ENCODE measurements at places on chromosomes 5 and 9.
A peak's percentile ranks its signal among the peaks of the same experiment; 100 is the strongest.

DNA sequence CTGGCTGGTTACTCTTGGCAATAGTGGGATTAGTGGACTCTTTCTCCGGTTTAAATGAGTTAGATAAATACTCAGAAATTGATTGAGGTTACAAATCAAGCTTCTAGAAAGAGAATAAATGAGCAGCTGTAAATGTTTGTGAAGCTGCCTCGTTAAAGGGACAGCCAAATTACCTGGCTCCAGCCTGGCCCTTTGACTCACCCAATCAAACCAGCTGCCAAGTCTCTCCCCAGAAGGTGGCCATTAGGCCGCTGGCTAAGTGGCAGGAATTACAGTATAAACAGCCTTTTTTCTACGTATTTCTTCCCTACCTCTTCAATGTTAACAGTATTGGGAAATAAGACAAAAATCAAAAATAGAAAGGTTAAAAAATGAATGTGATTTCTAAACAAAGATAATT, 46.0 kb upstream of the SRFBP1 start:
- peak; percentile 29 for DNase-seq

DNA sequence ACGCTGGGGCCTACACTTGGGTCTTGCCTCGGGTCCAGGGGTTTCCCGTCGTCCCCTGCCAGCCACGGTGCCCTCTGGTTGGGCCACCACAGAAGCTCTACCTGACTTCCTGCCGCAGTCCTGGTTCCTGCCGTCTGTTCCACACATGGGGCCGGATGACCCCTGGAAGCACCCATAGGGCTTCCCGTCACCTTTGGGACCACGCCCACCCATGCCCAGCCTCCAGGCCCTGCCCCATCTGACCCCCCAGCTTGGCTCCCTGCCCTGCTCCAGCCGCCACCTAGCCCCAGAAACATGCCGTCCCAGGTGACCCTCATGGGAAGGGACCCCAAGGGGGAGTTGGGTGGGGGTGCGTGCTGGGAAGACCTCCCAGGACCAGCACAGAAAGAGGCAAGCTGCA, 13.7 kb downstream of the MRPL36 start:
- no peak for DNase-seq

DNA sequence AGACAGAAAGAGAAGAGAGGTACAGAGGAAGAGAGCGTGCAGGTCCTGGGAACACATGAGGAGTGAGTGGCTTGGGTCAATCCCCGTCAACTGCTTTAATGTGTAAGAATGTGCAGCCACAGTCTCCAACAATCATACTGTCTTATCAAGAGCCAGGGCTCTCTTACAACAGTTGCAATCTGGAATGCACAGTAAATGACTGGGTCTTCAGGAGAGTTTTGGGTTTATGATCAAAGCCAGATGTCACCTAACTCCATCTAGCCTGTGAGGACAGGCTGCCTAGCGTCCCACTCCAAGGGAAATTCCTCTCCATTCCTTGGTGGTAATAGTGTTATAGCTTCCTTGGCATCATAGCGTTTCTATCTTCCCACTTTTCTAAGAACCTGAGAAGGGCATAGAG, 75.0 kb upstream of the TRIO start:
- no peak for DNase-seq

- no peak for DNase-seq
These were observed 253.4 kb upstream of the DMAC1 start for GRCh38 chr9:8052991-8053390.

GRCh38 chr5:102611312-102611711, 112.5 kb upstream of the SLCO6A1 start:
- no peak for DNase-seq

DNA sequence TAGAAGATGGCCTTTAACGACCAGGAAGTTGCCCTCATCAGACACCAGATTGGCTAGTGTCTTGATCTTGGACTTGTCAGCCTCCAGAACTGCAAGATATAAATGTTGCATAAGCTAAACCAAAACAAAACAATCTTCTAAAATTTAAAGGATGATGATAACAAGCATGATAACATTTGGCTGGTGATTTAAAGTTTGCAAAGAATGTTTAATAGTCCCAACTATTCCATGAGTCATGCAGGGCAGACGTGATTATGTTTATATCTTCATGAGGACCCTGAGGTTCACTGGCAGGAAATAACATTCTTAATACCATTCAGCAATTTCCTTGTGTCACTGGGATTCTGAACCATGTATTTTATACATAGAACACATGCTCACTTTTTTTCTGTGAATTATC, 319.8 kb downstream of the HCN1 start:
- no peak for DNase-seq

DNA sequence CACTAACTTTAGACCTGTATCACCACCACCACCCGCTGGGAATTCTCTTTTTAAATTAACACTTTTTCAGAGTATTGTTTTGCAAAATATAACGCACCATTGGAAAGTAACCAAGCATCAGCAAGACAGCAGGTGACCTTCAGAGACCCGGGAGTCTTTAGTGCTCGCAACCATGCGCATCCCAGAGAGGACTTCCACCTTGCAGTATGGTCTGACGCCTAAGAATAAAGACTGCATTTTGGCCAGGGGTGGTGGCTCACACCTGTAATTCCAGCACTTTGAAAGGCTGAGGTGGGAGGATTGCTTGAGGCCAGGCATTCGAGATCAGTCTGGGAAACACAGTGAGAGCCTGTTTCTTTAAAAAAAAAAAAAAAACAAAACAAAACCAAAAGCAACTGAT, 113.8 kb downstream of the MED27 start:
- DNase-seq: no peak

DNA sequence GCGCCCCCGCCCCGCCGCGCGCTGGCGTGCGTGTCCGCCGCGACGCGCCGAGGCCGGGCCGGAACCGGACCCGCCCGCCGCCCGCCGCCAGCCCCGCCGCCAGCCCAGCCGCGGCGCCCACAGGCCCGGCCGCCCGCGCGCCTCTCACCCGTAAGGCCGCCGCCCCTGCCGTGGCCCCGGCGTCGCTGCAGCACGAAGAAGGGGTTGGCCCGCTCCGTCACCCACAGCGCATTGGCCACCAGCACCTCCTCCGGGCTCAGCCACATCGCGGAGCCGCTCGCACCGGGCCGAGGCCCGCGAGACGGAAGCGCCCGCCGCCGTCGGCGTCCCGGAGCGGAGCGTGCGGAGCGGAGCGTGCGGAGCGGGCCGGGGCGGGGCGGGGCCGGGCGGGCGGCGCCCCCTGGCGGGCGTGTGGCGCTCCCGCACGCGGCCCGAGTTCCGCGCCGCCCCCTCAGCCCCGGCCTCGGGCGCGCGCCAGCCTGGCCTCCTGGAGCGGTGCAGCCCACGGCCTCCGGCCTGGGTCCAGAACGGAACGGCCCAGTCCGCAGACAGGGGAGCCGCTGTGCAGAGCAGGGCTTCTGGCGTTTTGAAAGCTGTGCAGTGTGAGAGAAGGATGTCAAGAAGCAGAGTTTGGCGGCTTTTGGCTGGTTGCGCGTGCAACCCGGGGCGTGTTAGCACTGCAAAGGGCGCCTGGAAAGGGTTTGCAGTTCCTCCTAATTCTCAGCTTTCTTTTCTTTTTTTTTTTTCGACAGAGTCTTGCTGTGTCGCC, at the start of gene TBC1D9B:
TBC1D9B (minus strand) TSS at position 342 of the 769 bp plus-strand sequence; CDS start at position 266, 76 bp downstream.
- DNase-seq: peak; percentile 59

GRCh38 chr5:139695178-139695573, 47.0 kb downstream of the CXXC5 start:
- no peak for DNase-seq

- DNase-seq: no peak
These were observed 293.9 kb upstream of the RIOK2 start for GRCh38 chr5:97476852-97477534.

DNA sequence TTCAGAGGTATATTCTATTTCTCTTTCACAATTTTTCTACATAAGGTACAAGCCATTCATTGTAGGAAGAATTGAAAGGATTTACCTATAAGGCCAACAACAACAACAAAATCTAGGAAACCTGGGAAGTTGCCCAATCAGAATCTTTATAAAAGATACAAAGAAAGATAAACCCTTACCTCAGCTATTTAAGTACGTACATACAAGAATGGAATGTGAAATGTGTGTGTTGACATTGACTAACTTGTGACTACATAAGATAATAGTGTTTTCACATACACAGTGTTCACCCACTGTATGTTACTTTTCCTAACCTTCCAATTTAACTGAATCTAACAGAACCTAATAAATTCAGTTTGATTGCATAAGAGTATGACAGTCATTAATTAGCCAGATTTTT, 154.1 kb downstream of the ADAMTS6 start:
- DNase-seq: no peak

Measured in colonic mucosa (tissue), 4 donors.